Right kidney (tissue), 9 donors: ENCODE measurements at places on chromosomes 4 and X.

DNA sequence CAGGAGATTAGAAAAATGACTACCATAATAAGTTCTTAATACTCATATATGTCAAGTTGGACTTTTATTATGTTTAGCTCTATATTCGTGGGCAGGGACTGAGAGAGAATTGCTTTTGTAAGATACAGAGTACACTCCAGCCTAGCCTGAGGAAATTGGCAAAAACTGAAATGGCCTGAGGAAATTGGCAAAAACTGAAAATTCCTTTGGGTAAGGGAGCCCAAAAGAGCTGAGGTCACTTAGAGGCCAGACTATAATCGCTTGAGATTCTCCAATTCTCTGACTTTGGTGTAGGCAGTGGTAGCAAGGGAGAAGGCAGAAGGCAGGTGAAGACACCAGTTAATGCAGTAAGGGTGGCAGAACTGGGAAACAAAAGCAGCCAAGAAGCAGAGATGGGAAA, 124.5 kb upstream of the HCCS start:
- no peak for DNase-seq

DNA sequence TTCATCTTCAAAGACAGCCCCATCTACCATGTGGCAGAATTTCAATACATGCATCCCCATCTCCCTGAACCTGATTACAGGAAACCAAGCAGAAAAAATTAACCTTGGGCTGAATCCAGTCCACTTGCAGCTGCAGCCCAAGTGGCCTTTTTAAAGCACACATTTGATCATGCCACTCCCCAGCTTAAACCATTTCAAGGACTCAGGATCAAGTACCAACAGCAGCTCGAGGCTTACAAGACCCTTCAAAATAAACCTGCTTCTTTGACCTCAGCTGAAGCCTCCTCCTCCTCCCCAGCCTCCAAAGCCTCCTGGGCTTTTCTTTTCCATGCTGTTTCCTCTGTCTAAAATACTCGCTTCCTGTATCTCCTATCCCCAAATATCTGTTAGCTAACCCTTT, 50.7 kb upstream of the KIT start:
- no peak for DNase-seq

GRCh38 chr4:109294006-109294405, 8.5 kb downstream of the COL25A1 start:
- no peak for DNase-seq

- no peak for DNase-seq
These were observed 26.1 kb downstream of the TKTL2 start for GRCh38 chr4:163447481-163447880.

DNA sequence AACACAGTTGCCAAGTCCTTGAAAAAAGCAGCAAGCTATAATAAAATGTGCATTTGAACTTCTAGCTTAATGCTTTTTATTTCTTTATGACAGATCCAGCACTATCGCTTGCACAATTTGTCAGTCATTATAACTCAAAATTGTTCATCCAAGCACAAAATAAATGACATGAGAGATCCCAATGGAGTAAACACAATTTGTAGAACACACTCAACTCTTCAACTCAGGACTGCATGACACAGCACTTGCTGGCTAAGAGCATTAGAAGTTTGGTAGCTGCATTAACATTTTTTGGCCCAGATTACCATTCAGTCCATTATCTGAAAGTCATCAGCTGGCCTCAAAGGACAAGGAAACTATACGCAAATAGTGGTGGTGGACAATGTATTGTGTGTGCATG, 530.1 kb downstream of the INPP4B start:
- DNase-seq: no peak

- DNase-seq: no peak
These were observed 109.7 kb upstream of the TET2 start for GRCh38 chr4:105036991-105037390.

DNA sequence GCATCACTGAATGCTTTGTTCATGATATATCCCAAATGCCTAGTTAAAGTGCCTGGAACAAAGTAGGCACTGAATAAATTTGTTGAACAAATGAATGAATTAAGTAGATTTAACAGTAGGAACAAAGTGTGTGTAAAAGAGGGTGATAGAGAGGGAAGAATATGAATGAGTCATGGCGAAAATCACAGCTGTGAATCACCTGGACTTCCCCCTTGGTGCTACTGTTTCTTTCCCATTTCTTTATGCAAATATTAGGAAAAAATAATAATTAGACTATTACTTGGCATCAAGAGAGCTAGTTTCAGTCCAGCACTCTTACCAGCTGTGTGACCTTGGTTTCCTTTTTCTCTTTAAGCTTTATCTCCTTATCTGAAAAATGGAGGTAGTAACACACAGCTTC, 9.2 kb downstream of the SPIN3 start:
- no peak for DNase-seq

- DNase-seq: peak; percentile 54
These were observed 10.1 kb downstream of the PITX2 start for GRCh38 chr4:110612631-110613269.

DNA sequence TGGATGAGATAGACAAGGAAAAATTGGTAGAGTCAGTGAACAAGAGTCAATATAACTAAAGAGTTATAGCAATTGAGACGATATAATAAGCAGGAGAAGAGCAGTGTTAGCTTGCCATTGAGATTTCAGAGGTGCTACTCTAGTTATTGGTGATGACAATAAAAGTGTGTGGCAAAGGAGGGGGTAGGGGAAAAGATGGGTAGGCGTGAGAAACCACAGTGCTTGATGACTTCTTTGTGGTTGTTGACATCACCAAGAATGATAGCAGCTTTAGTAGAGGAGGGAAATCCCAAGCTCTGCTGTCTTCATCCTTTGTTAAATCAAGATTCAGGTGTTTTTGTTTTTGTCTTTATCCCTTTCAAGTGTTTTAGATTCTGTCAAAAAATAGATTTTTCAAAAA, 179.9 kb upstream of the PPP3CA start:
- no peak for DNase-seq

- DNase-seq: no peak
These were observed 12.5 kb upstream of the IRAK1 start for GRCh38 chrX:154032160-154032559.

GRCh38 chr4:84750960-84751283, 168.0 kb downstream of the CDS1 start:
- no peak for DNase-seq

GRCh38 chrX:28312965-28313364, 274.3 kb upstream of the IL1RAPL1 start:
- no peak for DNase-seq

DNA sequence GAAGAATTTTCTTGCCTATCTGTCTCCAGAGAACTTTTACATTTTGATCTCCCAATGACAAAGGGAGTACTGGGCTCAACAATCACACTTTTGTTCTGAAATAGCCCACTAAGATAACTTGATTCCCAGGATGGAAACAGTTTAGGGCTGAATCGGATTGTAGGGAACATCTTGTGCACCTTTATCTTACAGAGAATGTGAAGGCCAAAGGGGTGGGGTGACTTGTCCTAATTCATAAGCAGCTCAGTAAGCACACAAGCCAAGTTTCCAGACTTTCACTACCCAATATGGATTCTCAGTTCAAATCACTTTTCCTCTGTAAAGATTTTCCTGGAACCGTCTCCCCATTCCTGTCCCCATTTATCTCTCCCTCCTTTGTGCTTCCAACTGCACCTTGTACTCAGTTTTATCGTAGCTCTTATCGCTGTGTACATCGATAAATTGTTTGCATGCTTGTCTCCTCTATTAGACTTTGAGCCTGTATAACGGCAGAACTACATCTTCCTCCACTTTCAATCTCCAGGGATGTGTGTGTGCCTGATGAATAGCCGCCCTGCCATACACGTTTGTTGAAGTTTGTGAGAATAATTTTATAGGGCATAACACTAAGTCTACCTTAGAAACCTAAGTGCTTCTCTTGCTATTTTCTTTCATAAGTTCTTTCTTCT, 77.4 kb downstream of the MBNL3 start:
- DNase-seq: no peak

- no peak for DNase-seq
These were observed 9.2 kb downstream of the DTHD1 start for GRCh38 chr4:36290641-36291040.

- no peak for DNase-seq
These were observed 56.0 kb downstream of the GLUD2 start for GRCh38 chrX:121103381-121103780.

- no peak for DNase-seq
These were observed 56.1 kb downstream of the CNGA2 start for GRCh38 chrX:151790481-151791160.

- DNase-seq: no peak
These were observed 44.2 kb upstream of the SCRG1 start for GRCh38 chr4:173443121-173443520.

DNA sequence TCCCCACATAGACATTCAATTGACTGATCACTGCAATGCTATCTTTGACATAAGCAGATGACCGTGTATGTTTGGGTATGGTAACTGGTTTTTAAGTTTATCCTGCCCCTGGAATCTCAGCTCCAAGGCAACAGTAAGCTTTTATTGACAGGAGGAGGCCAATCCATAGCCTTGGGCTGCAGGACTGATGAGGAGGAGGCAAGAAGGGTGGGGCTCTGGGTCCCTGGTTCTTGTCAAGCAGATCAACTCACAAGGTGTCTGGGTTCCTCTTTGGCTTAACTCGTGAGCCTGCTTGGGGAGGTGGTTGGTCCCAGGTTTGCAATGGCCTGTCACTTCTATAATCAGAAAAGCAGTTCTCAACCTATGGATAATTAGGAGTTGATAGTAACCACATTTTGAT, 113.2 kb upstream of the STX18 start:
- DNase-seq: no peak

GRCh38 chr4:26048950-26049349, 134.9 kb downstream of the SMIM20 start:
- DNase-seq: no peak

GRCh38 chrX:6228720-6229119, at the start of gene NLGN4X:
Gene NLGN4X, minus strand, starts transcription at chrX:6228867. Its CDS starts 77,401 bp downstream, at chrX:6151466.
- peak; percentile 24 for DNase-seq

GRCh38 chr4:123838474-123838873, 441.9 kb downstream of the SPRY1 start:
- DNase-seq: no peak

- no peak for DNase-seq
These were observed 250.8 kb downstream of the ARHGAP24 start for GRCh38 chr4:85725721-85726170.

DNA sequence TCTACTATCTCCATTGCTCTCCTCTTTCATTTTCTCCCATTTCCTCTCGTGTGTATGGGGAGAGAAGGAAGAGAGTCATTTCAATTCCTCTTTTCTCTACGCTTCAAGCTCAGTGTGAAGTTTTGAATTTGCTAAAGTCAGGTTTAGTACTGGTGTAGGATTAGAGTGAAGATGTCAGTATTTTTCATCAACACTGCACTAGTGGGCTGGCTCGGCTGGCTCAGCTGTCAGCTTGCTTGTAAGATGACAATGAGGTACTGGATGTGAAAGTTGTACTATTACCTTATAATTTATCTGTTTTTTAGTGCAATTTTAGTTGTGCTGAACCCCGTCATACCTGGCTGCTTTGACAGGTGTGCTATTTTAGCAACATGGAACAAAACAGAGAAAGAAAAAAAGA, 2.1 kb upstream of the SH2D1A start:
- DNase-seq: no peak

DNA sequence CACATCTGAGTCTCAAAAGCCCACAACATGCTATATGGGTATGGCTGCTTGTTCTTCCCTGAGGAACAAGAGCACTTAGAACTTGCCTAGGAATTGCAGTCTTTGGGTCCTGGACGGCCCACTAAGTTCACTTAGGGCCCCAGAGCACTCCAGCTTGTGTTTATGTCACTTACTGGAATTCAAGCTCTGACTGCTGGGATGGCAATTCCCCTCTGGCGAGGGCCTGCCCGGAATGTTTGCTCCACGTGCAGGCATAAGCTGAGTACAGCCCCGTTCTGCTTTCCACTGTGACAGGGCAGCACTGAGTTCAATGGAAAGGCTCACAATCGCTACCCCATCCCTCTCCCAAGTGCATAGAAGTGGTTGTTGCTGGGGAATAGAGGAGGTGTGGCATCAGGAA, 25.9 kb upstream of the RASSF6 start:
- DNase-seq: no peak

DNA sequence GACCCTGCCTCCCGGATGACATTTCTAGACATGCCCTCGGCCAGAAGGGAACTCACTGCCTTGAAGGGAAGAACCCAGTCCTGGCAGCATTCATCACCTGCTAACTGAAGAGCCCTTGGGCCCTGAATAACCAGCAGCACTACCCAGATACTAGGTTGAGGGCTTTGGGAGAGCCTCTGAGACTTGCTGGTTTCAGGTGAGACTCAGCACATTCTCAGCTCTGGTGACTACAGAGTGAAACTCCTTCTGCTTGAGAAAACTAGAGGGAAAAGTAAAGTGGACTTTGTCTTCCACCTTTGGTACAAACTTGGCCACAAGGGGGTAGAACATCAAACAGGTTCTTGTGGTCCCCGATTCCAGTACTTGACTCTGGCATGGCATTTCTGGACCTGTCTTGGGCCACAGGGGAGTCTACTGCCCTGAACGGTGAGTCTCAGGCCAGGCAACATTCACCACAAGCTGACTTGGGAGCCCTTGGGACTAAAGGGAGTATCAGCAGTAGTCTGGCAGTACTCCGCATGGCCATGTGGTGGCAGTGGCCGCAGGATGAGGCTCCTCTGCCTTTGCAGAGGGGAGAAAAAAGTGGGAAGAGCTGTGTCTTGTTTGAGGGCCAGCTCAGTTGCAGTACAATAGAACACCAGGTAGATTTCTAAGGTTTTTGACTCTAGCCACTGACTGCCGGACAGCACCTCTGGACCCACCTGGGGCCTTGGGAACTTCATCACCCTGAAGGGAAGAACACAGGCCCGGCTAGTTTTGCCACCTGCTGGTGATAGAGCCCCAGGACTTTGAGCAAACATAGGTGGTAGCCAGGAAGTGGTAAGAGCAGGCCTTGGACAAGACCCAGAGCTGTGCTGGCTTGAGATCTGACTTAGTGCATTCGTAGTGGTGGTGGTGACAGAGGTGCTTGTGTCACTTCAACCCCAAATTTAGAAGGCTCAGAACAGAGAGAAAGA, 414.8 kb downstream of the OPHN1 start:
- no peak for DNase-seq

DNA sequence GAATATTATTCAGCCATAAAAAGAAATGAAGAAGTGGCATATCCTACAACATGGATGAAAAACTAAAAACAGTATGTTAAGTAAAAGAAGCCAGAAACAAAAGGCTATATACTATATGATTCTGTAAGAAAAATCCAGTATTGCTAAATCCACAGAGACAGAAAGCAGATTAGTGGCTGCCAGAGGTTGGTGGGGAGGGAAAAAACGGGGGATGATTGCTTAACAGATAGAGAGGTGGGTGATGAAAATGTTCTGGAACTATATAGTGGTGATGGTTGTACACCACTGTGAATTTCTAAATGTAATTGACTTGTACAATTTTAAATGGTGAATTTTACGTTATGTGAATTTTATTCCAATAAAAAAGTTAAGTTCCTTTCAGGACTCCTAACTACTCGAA, 157.6 kb upstream of the SH3RF1 start:
- DNase-seq: no peak

DNA sequence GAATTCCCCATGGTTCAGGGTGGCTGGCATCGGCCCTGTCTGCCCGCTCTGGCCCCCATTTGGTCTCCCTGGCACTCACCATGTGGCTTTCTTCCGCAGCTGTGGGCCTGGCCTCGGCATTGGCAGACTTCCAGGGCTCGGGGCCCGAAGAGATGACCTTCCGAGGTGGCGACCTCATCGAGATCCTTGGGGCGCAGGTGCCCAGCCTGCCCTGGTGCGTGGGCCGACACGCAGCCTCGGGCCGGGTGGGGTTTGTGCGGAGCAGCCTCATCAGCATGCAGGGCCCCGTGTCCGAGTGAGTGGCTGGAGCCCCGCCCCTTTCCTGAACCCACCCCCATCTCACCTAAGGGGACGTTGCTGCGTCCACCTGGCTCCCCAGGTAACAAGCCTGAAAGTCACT, 20.1 kb downstream of the SH3TC1 start:
- DNase-seq: no peak

GRCh38 chr4:27407616-27408015, 547.0 kb downstream of the STIM2 start:
- no peak for DNase-seq
